ENCODE measurements at places on chromosomes 12 and 14.

DNA sequence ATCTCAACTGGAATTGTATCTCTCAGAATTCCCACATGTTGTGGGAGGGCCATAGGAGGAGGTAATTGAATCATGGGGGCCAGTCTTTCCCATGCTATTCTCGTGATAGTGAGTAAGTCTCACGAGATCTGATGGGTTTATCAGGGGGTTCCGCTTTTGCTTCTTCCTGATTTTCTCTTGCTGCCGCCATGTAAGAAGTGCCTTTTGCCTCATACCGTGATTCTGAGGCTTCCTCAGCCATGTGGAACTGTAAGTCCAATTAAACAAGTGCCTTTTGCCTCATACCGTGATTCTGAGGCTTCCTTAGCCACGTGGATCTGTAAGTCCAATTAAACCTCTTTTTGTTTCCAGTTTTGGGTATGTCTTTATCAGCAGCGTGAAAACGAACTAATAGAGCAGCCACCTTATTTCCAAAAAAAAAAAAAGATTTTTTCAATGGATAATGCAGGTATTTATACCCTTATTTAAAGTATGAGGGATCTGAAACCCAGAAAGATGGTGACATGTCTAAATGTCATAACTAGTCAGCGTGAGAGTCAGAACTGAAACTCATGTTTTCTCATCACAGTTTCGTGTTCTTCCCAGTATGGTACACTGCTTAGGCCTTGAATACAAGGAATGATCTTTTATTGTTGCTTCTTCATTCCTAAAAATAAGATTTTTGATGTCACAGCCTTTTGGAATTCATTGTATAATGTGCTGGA lies 89.6 kb downstream of the ERC1 start:
- peak; percentile 20 for DNase-seq

GRCh38 chr14:74859757-74860552 lies 16.0 kb downstream of the PROX2 start:
- DNase-seq = no peak

GRCh38 chr12:104712477-104712876 lies 245.6 kb downstream of the SLC41A2 start:
- DNase-seq = no peak

DNA sequence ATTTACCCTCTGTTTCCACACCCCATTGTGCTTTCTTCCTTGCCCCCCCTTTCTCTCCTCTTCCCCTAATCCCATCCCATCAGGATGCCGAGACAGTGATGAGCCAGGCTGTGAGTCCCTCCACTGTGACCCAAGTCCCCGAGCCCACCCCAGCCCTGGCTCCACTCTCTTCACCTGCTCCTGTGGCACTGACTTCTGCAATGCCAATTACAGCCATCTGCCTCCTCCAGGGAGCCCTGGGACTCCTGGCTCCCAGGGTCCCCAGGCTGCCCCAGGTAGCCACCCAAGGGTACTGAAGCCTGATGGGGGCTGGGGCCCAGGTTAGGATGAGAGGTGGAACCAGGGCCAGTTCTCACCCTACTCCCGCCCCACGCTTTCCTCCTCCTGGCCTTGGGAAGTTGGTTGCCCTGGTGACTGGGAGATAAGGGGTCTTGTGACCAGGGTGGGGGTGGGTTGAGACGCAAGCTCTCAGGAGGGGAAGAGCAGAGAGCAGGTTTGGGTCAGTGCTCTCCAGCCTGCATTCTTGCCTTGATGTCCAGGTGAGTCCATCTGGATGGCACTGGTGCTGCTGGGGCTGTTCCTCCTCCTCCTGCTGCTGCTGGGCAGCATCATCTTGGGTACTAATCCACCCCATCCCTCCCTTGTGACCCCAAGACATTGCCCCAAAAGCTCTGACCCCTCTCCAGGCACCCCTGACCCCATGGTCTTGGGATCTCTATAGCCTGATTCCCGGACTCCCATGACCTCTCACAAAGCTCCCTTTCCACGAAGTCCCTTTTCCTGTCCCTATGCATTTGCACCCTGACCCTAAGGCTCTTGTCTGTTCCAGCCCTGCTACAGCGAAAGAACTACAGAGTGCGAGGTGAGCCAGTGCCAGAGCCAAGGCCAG lies 1.2 kb downstream of the AMHR2 start:
- DNase-seq = no peak

DNA sequence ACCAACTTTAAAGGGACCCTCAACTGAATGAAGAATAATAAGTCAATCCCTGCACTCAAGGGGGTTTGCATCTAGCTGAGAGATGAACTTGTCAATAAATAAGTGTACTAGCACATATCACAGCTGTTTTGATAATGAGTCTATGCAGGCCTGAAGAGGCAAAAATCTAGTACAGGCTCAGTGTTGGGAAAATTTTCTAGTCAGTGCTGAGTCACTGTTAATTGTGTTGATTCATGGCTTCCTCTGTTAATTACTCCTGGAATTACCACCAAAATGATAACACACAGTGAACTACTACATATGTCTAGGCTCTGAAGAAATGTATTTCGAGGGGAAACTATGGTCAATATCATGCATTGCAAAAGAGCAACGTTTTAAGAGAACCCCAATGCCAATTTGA lies 18.9 kb downstream of the SNRPF start:
- DNase-seq = no peak

- no peak for DNase-seq
Observed at GRCh38 chr12:17489452-17489851, 600.5 kb downstream of the RERGL start.

GRCh38 chr14:24312736-24313507 lies 1.6 kb downstream of the LTB4R start:
- DNase-seq = peak; percentile 72

DNA sequence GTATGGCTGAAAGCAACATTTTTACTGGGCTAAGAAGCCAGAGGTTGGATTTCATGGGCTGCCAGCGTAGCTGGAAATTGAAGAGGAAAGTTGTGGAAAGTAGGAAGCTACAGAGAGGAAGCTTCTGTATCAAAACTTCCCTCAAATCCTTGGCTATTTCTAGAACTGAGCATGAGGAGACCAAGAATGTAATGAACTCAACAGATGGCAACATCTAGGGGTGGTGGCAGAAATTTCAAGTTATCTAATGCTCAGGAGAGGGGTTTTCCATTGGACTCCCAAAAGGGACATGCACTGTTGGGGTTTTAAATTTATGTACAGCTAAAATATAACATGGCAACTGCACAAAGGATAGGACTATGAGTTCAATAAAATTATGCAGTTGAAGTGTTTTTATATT lies 151.3 kb downstream of the DHRS2 start:
- no peak for DNase-seq

DNA sequence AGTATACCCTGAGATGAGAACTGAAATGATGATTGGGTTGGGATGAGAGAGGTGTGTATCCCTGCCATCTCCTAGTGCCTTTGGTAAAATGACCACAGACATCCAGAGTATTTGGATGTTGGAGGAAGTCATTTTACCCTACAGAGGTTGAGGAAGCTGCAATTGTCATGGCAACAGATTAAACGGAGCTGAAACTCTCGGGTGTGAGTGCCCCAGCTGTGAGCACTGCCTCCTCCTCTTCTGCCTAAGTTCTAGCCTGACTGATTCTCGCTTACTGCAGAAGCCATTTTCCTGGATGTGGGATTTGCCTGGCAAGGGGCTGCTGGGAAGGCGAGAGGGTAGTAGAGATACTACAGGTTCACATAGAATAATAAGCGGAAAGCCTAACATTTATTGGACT lies 10.3 kb upstream of the PPP4R4 start:
- no peak for DNase-seq

GRCh38 chr12:100044266-100044665 lies 59.5 kb upstream of the ANKS1B start:
- DNase-seq = no peak

GRCh38 chr12:57735198-57735855 lies 3.2 kb downstream of the AGAP2 start:
- no peak for DNase-seq

DNA sequence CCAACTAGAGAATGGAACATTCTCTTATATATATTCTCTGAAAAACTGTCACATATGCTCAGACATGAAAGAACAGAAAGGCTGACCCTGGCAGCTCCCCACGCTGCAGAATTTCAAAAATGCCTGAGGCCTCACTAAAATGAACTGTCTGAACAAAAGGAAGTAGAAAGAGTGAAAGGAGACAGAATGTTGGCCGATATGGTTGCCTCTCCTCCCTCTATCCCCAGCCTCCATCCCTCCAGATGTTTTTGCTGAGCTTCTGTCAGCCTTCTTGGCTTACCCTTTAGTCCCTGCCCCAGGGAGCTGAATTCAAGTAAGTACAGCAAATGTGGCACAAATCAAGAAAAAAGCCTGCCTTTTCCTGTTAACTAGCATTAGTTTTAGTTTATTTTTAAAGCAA lies 6.9 kb downstream of the SMCO2 start:
- no peak for DNase-seq

DNA sequence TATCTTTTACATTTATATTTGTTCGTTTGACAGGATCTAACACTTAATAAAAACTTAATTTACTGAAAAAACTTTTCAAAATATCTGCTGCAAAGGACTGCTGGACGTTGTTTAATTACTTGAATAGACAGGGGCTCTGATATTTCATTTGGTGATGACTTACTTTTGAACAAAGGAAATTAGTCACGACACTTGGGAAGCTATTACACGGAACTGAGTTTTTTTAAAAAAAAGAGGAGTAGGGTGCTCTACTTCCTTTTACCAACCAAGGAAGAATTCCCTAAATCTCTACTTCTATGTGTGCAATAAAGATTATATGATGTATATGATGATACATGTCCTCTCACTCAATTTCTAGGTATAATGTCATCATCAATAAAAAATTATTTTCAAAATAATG lies 4.7 kb downstream of the FGD6 start:
- no peak for DNase-seq

- DNase-seq = no peak
Observed at GRCh38 chr12:49783917-49784676, 42.7 kb downstream of the TMBIM6 start.
